ENCODE measurements at places on chromosomes 4 and X. TPM values are rescaled to one million over a fixed set of nuclear protein-coding genes. Genes with fewer than 3 reads are reported as not detected.

DNA sequence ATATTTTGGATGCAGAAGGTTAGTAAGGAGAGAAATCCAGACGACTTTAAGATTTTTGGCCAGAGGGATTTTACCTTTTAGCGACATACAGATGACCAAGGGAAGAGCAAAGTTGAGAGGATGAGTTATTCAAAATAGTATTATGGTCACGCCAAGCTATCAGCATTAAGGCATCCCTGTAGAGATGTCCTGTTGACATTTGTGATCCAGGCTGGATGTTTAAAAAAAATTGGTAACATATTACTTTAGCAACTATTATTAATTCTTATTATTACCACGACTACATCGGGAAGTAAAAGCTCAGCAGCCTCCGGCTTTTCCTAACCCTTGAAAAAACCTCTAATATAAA lies 562 bp upstream of the OSTC start:
- no peak for DNase-seq
- no peaks in the 10 kb centered on the region for H3K27me3 ChIP-seq
- H3K36me3 ChIP-seq, result no peaks in the 10 kb centered on the region
- H3K4me3 ChIP-seq, result peak overlapping the region; percentile 99
- peaks cover 28% of the 10 kb centered on the region for H3K4me1 ChIP-seq

- H3K4me1 ChIP-seq, result no peaks in the 10 kb centered on the region
- no peaks in the 10 kb centered on the region for H3K27me3 ChIP-seq
- no peak for DNase-seq
- no peaks in the 10 kb centered on the region for H3K36me3 ChIP-seq
- H3K27ac ChIP-seq, result no peak overlapping the region
- no peak overlapping the region for H3K4me3 ChIP-seq
Measured at GRCh38 chr4:7518871-7519637, 84.3 kb upstream of the PSAPL1 start.

TCP11X2 gene
- not detected for total RNA-seq

NUP54 gene
- 74.8 TPM for total RNA-seq

- H3K4me3 ChIP-seq, result no peak within 1 kb of the TSS
- no peaks in the 10 kb centered on the region for H3K27me3 ChIP-seq
- H3K4me1 ChIP-seq, result no peaks in the 10 kb centered on the region
- H3K36me3 ChIP-seq, result peaks cover 27% of the 10 kb centered on the region
- no peak within 1 kb of the TSS for H3K27ac ChIP-seq
Measured at GRCh38 chrX:71578253-71579135, at the start of gene GCNA. Gene GCNA (plus strand): TSS chrX:71578437. CDS start chrX:71580822, 2,385 bp downstream.

- DNase-seq, result no peak
- H3K4me3 ChIP-seq, result no peak overlapping the region
- no peak overlapping the region for H3K27ac ChIP-seq
- no peaks in the 10 kb centered on the region for H3K27me3 ChIP-seq
- H3K4me1 ChIP-seq, result no peaks in the 10 kb centered on the region
Measured at GRCh38 chr4:90641861-90642599, 514.8 kb downstream of the CCSER1 start.

Measured in CD4-positive, CD25-positive, alpha-beta regulatory T cell (primary cell).